ENCODE measurements at places on chromosomes 7 and 10. TPM values are rescaled to one million over a fixed set of nuclear protein-coding genes. Genes with fewer than 3 reads are reported as not detected.

DNA sequence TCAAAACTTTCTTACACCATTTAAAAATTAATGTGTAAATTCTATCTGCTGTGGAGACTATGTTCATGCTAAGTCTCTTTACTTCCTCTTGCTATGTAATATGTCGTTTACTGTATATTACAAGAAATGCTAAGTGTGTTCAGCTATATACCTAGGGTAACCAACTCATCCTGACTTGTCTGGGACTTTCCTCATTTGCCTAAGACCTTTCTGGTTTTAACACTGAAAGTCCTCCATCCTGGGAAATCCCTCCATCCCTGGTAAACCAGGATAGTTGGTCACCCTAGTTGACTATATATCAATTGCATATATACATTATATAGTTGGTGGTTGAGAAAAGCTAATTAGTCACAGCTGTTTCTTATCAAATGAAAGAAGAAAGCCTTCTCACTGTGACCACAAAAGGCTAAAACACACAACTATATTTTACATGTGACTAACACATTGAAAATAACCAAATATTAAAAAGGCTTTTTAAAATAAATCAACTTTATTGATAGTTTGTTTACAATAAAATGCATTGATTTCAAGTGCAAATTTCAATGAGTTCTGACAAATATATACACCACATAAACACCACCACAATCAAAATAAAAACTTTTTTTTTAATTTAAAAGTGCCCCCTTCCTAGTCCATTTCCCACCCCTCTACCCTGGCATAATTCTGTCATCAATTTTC is 167.7 kb upstream of the INHBA start:
- DNase-seq, result no peak

DNA sequence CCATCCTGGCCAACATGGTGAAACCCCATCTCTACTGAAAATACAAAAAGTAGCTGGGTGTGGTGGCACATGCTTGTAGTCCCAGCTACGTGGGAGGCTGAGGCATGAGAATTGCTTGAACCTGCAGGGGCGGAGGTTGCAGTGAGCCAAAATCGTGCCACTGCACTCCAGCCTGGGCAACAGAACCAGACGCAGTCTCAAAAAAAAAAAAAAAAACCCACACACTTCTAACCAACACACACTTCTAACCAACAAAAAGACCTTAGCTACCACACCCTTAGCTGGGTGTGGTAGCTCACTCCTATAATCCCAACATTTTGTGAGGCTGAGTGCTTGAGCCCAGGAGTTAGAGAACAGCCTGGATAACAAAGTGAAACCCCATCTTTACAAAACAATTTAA is 33.9 kb upstream of the SPOCK2 start:
- DNase-seq, result no peak

- no peak for DNase-seq
These were observed 11.9 kb downstream of the RAB11FIP2 start for GRCh38 chr10:118034791-118035261.

- DNase-seq, result no peak
These were observed 408.2 kb downstream of the DNAJB6 start for GRCh38 chr7:157744786-157745601.

DNA sequence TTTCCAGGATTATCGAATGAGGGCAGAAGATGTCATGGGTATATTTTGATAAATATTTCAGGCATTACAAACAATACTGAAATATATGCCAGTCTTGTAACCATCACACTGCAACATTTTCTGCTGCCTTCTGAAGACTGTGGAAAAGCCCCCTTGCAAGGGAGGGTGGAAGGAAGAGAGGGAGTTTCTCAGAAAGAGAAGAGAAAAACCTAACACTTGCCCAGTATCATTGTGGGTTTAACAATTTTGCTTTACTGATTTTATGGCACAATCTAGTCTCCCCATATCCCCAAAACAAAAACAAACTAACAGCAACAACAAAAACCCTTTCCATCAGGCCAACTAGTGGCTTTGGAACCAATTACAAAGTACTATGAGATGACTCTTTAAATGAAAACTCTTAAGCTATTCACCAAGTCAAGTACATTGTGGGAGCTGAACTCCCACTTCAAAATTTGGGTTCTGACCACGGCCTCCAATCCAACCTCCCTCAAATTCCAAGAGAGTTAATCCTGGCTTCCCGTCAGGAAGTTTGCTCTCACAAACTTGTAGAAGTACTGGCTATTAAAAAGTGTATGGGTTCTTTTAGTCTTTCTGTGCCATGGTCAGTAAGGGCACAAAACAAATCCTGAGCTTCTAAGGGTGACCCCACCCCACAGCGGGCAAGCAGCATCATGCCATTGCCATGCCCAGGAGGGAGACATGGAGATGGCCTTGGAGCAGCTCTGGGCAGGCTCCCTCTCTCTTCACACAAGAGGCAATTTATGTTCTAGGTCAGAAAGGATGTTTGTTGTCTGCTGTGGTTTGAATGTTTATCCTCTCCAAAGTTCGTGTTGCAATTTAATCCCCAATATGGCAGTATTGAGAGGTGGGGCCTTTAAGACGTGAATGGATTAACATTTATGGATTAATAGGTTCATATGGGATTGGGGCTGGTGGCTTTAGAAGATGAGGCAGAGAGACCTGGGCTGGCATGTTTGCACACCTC is 96.3 kb downstream of the JAZF1 start:
- no peak for DNase-seq

GRCh38 chr10:43078986-43079273 is 2.1 kb downstream of the RET start:
- peak; percentile 43 for DNase-seq

DNA sequence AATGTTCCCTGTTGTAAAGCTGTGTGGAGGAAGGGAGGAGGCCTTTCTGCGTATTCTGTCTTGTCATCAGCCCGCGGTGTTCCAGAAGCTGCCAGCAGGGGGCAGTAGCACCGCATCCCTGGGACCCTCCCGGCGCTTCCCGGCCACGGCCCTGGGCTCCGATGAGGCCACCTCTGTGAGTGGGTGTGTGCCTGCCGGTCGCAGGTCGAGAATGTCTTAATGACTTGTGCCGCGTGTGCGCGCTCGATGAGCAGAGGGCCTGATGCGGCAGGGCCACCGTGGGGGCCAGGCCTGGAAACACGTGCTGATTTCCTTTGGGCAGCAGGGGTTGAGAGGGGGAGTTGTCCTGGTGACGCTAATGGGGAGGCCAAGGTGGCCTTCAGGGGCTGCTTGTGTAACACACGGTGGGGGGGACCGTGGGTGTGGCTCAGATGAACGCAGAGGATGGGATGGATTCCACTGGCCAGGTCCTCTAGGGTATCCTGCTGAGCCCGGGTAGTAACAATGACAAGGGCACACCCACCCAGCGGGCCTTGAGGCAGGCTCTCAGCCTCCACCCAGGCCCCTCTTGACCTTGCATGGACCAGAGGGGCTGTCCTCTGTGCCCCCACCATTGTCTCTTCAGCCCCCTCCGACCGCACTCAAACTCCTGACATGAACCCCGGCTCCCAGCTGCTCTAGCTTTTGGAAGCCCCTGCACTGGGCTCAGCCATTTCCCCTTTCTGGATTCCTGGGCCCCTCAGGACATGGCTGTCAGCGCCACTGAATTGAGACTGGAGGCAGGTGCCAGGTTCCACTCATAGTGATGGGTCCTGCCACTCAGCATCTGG is 135.9 kb upstream of the PODXL start:
- DNase-seq, result peak; percentile 61

The FRMD4A gene
- 17.2 TPM for total RNA-seq

The SSBP1 gene
- total RNA-seq, result 96.4 TPM

The CYP2E1 gene
- 2.5 TPM for total RNA-seq

GRCh38 chr10:26199841-26200240 is 16.7 kb upstream of the GAD2 start:
- no peak for DNase-seq

- DNase-seq, result no peak
These were observed 68.3 kb downstream of the UBE2H start for GRCh38 chr7:129884495-129884894.

GRCh38 chr10:29634764-29635625 is at the start of gene SVIL:
TSS of gene SVIL (minus strand) at chr10:29634971. CDS start at chr10:29555058, 79,913 bp downstream.
- peak; percentile 67 for DNase-seq

DNA sequence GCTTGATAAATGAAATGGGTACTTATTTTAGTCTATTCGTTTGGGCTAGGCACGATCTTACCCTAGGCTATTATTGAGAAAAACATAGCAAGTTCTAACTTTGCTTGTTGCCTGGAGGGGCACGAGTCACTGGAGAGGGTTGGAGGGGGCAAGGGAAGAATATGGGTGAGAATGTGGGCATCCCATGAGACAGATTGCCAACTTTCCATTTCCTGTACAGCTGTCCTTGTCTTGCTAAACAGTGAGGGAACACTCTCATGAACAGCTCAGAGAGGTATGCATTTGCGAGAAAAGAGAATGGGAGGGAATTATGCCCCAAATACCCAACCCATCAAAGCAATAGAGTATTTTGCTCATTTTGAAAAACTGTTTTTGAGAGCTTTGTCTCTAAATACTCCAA is 9.2 kb downstream of the CDHR3 start:
- no peak for DNase-seq

- no peak for DNase-seq
These were observed 21.9 kb downstream of the RRP12 start for GRCh38 chr10:97378933-97379921.

DNA sequence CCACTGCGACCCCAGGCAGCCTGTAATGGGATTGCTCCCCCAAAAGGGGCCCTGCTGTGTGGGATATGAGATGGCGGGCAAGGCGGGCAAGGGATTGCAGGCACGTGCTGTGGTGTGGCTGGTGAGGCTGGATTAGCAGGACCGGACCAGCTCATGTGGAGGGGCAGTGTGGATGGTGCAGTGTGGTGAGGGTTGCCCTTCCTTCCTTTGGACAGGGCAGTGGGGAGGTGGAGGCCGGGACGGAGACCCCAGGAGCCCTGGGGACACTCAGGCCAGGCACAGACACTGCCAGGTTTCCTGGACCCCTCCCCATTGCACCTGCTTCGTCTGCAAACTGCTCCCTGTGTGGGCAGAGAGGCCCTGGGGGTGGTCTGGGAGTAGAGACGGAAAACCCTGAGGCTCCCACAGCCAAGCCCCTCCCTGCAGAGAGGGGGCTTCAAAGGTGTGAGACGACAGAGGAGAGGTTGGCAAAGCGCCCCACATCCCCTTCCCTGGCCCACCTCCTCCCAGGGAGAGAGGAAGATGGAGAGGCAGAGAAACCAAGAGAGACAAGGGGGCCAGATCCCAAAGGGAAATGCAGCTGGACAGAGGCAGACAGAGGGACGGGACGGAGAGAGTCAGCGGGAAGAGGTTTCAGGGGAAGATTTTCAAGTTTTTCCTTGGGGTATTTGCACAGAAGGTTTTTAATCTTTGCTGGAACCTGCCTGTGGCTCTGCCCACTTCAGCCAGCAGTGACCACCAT is 89.2 kb downstream of the MICALL2 start:
- no peak for DNase-seq

- DNase-seq, result no peak
These were observed 64.4 kb downstream of the PTPRE start for GRCh38 chr10:127971101-127971946.

DNA sequence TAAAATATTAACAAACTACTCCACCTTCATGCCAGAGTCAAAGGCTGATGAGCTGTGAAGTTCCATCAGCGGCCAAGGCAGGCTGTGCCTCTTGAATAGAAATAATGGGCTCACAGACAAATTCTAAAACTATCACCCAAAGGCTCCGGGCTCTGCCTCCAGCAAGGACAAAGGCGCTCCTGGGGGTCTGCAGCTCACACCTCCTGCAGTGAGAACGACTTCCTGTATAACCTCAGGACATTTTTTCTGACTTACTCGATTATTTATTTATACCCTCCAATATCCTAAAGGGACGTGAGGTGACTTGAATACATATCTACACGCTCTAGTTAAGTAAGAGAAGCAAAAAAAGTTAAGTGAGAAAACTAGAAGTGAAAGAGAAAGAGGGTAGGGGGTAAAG is 500.7 kb downstream of the CCSER2 start:
- DNase-seq, result no peak

The RAB19 gene
- total RNA-seq, result 7.3 TPM

The BEND7 gene
- total RNA-seq, result 28.7 TPM

DNA sequence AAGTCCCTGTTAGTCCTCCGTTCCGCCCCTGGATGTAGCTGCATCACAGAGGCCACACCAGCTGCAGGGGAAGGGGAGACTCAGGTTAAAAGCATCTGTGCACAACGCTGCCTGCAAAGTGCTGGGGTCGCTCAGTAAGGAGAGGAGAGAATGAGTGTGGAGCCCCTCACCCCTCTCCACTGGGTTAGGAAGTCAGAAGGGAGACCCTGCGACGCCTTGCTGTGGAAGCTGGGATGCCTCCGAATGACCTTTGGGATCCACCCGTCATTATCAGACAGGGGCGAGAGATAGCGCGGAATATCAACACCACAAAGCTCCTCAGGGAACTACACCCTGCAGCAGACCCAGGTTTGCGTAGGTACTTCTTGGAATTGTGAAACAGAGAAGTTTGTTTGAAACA is 167.7 kb upstream of the SHH start:
- no peak for DNase-seq

- DNase-seq, result no peak
These were observed 15.5 kb downstream of the CYP2C19 start for GRCh38 chr10:94777886-94778458.

The SEMA4G gene
- 91.9 TPM for total RNA-seq

The STEAP1 gene
- 24.5 TPM for total RNA-seq

- DNase-seq, result no peak
These were observed 35.0 kb downstream of the AUTS2 start for GRCh38 chr7:69633122-69633831.

DNA sequence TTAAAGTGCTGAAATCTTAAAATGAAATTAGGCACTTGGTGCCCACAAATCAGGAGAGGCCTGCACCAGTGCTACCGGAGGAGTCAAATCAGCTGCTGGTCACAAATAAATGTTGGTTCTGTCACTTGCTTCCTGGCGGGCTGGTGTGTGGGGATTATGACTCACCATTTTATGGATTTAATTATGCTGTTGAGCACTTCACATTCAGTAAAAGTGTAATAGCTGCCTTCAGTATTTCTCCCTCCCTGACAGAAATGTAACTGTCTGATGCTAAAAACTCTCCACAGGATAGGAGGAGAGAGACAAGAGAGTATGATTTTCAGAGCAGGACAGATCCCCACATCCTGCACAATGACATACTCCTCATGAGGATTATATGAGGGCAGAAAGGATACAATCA is 186.0 kb downstream of the JAZF1 start:
- peak; percentile 37 for DNase-seq

GRCh38 chr10:105674448-105674847 is 1033.4 kb downstream of the SORCS3 start:
- DNase-seq, result no peak

DNA sequence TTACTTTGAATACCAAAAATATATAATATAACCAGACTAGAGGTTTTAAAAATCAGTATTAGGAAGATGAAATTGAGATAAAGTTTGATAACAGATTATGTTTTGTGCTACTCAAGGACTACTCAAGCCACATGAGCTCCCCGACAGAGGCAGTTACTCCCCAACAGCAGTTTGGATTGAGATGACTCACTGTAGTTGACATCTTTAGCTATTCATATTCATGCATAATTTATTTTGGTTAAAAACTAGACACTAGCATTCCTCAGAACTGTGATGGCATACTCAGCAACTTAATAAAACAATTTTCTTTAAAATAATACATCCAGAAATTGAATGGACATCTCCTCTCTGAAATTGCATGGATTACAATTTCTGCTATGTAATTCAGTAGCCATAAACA is 19.6 kb downstream of the PCLO start:
- DNase-seq, result no peak
